ENCODE measurements at places on chromosomes 5 and 9.

GRCh38 chr5:132177691-132178149, 49.9 kb downstream of the P4HA2 start:
- DNase-seq, result no peak

DNA sequence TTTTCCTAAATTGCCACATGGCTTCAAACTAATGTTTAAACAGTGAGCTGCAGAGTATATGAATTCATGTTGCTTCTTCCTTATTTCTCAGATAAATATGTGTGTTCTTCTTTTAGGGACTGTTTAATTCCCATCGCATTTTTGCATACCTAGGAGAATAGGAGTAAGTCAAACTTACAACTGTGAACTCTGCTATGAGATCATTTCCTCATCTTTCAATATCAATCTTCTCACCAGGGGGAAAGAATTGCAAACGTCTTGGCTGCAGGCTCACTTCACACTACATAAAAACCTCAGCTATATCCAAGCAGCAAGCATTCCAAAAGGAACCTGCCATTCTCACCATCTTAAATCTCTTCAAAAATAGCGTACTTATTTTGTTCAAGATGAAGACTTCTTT, 271.0 kb downstream of the DNAH5 start:
- no peak for DNase-seq

DNA sequence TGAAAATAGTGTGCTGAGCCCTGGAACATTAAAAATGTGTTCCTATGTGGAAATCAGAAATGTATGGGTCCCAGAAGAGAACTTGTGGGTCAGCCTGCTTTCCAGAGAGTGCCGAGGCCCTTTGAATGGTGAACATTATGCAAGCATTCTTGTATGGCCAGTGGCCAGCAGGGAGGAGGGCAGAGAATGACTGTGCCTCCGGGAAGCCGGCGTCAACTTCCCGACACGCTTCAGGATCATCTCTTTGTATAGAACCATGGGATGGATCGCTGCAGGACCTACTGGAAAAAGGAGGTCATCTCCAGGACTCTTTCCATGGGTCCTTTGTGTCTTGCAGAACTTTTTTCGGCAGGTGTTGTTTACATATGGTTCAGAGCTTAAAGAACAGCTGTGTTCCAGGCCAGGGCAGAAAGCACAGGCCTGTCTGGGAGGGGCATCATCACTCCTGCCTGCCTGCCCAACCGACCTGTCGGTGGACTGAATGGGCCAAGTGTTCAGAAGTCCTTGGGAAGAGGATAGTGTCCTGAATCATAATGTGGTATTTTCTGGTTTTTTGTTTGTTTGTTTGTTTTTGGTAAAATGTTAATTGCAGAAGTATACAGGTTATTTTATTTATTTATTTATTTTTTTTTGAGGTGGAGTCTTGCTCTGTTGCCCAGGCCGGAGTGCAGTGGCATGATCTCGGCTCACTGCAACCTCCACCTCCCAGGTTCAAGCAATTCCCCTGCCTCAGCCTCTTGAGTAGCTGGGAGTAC, 9.0 kb downstream of the PRRC2B start:
- peak; percentile 90 for DNase-seq

GRCh38 chr5:168147568-168148360, 143.7 kb upstream of the WWC1 start:
- peak; percentile 45 for DNase-seq

GRCh38 chr5:137923856-137924255, 34.6 kb downstream of the PKD2L2 start:
- peak; percentile 22 for DNase-seq

- no peak for DNase-seq
Measured at GRCh38 chr5:116415182-116415581, 159.4 kb downstream of the SEMA6A start.

DNA sequence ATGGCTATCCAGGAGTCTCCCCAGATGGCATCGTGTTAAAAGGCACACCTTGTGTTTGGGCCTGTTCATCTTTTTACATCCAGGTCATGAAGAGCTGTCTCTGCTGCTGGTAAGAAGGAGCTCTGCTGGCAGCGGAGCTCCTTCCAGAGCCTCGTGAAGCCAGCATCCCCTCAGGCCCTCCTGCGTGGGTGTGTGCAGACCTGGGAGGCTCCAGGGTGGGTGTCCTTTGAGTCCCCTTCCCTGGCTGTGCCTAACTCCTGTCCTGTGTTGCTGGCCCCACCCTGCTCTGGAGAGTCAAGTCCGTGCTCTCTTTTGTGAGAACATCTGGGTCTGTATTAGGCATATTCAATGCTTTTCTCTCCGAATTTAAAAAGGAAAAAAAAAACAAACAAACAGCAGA, 149.6 kb upstream of the IRX2 start:
- DNase-seq, result no peak

- no peak for DNase-seq
Measured at GRCh38 chr9:38059233-38059936, 9.6 kb downstream of the SHB start.

- DNase-seq, result no peak
Measured at GRCh38 chr5:57370376-57370775, 112.2 kb downstream of the ACTBL2 start.

- no peak for DNase-seq
Measured at GRCh38 chr5:181190711-181191525, 14.1 kb downstream of the TRIM7 start.

DNA sequence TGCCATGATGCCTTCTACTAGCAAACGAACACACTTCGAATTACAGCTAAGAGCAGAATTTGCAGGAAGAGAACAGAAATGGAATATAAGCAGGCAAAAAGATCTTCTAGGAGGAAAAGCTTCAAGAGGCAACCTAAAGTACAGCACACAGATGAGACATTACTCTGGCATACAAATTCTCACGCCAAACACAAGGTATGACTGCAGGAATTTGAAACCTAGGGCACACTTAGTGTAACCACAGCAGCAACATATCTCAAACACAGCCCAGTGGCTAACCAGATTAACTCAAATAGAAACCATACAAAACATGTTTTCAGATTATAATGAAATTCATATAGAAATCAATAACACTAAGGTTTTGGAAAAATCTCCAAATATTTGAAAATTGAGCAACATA, 481.0 kb upstream of the RGMB start:
- DNase-seq, result peak; percentile 66

DNA sequence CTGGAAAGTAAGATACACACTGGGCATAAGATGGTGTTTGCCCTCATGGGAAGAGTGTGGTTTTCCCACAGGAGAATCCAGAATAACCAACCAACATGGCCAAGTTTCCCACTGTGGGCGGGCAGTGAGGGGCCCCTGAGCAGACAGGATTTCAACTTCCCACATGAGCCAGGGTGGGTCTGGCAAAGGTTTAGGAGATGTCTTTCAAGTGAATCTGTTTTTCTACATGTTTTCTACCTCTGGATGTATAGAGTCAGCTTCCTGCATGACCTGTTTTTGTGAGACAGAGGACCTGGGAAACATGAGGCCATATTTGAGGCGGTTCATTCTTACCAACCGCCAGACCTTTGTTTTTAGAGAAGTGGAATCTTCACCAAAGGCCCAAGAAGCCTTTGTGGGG, 100.5 kb downstream of the TLE4 start:
- no peak for DNase-seq

GRCh38 chr5:44809215-44809955, 638 bp downstream of the MRPS30 start:
- DNase-seq, result peak; percentile 38

GRCh38 chr9:72254901-72255545, 105.8 kb downstream of the GDA start:
- peak; percentile 2 for DNase-seq

DNA sequence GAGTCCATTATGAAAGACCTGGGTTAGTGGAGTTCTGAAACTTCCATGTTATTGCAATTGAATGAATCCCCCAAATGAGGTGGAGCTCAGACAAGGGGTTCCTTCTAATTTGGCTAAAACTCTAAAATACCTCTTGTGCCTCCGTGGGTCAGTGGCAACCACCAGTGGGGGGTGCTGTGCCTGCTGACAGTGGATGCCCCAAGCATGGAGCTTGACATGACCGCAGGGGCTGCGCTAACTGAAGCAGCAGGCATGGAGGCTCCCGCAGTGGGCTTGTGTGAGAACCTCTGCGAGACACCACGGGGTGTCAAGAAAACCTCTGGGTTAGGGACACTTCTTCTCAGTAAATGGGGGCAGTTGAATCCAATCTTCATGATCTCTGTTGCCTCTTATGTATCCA, 200.5 kb downstream of the DRD1 start:
- DNase-seq, result no peak

DNA sequence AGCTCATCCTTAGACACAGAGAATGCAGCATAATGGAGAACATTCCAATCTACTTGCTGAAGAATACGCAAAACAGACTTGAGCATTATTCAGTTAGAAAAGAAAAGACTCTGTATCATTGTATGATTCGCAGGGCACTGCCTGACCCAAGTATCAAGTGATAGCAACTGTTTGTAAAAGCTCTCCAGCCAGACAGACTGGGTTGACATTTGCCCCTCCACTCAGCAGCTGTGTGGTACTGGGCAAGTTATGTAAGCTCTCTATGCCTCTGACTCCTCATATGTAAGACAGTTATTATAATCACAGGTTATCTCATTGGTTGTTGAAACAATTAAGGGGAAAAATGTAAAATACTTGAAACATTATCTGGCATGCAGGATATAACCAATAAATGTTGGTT, 505.0 kb downstream of the ELAVL2 start:
- DNase-seq, result no peak

- no peak for DNase-seq
Measured at GRCh38 chr5:108541836-108542235, 159.9 kb upstream of the FBXL17 start.

DNA sequence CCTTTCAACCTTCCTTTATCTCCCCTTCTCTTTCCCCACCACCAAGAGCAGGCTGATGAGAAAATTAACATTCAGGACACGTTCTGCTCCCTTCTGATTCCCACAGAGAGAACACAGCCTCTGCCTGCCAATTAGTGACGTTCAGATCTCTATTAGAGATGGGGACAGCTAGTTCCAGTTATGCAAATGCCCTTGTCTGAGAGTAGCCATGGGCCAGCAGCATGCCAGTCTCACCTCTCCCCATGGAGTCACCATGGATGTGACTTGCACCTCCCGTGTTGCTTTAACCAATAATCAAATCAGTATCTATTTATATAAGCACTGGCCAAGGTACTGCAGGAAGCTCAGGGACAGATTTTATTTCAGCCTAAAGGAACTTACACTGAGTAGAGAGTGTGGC, 61.3 kb downstream of the KCNIP1 start:
- no peak for DNase-seq

GRCh38 chr5:110203661-110204060, 513.9 kb downstream of the MAN2A1 start:
- peak; percentile 36 for DNase-seq

Data from fibroblast of upper back skin (primary cell).